ENCODE measurements at places on chromosomes 6 and 20.

- DNase-seq, result peak; percentile 71
These were observed at the start of gene PPT2 for GRCh38 chr6:32153564-32154513. TSS of gene PPT2 (plus strand) at chr6:32154141. CDS start at chr6:32154595, 454 bp downstream.

DNA sequence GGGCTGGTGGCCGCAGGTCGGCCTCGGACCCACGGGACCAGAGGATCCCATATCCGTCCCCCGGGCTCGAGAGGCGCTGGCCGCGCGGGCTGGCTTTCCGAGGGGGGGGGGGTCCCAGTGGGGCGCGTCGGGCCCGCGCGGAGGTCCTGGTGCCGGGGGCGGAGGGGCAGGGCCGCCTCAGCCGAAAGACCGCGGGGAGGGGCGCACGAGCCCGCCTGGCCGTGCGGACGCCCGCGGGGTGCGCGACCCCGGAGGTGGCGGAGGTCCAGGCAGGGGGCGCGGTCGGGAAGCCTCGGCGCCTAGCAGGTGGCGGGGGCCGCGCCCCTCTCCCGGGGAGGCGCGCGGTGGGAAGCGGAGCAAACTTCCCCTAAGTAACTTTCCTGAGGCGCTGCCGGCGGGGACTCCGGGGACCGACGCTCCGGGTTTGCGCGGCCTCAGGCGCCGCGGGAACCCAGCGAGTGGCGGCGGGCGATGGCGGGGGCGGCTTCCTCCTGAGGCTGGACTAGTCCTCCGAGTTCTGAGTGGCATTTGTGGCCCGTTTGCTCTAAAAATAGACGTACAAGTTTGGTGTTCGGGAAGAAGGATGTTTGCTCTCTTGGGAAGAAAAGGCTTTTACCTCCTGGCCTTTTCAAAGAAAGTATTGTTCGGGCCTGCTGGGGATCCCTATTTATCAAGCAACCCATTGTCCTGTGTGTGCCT lies 26.5 kb upstream of the BTBD3 start:
- DNase-seq, result no peak

- DNase-seq, result no peak
These were observed 1.0 kb downstream of the PXDC1 start for GRCh38 chr6:3750317-3751076.

GRCh38 chr6:41153451-41153850 lies 696 bp downstream of the TREML1 start:
- no peak for DNase-seq

DNA sequence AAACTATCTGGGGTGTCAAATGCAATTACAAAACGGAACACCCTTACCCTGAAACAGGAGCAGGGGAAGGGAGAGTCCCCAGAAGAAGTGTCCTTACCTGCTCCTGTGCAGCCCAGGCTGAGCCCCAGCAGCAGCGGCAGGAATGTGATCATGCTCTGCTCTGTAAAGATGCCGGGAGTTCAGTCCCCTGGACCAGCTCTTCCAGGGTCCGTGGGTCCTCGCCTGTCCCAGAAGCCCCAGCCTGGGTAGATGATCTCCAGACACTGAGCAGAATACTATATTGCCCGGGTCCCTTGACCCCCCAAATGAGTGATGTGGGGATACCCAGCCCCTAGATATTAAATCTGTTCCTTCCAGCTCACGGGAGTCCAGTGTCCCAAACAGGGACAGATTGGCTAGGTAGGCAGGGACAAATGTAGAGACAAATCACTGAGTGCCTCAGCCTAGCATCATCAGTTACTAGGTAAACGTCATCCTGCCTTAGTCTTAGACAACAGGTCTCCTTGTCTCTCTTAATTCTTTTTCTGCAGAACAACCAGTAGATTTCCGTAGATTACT lies at the start of gene HLA-DMB:
Gene HLA-DMB (minus strand): TSS at position 373 of the 558 bp plus-strand sequence. CDS start 221 bp downstream, at position 152.
- peak; percentile 76 for DNase-seq

GRCh38 chr20:51848346-51848745 lies 46.0 kb upstream of the SALL4 start:
- no peak for DNase-seq

DNA sequence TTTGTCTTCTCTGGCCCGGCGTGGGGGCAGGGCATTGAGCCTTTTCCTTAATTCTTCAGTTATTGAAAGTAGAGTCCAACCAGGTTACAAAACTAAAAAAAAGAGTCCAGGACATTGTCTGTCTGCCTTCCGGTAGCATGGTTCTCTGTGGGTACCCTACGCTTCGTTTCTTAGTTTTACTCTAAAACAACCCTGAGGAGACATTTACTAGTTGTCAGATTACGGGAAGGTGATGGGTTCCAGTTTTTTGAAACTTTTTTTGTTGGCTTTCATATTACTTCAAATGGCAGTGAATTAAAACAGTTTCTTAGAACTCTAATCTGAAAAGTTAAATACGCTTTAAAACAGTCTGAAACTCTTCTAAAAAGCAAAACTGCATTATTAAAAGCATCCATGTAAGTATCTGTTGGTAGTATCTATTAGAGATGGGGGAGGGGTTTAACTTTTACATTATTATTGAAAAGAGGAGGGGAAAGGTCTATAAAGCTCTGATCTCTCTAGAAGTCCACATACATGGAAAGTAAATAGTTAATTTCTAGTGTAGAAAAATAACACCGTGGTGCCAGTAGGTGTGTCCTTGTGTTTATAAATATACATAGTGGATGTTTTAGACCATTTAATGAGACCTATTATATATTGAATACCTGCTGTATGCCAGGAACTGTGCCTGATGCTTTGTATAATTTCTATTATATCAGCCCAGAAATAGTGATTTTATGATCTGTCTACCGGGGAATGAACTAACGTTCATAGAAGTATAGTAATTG lies 2.2 kb downstream of the BICRAL start:
- no peak for DNase-seq

DNA sequence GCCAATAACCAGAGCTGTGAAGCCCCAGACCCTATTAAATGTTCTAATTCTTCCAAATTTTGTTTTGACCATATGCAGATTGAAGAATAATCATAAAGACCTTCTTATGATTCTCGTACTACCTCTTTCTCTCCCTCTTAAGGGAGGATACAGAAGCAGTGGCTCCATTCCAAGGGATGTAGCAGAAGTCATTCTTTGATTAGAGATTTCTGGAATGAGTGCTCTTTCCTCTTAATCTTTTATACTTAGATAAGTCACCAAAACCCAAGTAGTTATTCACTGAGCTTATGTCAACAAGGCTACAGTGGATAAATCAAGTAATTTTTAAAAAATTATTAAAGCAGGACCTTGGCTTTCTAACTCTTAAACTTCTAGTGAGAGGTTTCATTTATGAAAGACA lies 266.0 kb upstream of the STXBP5 start:
- no peak for DNase-seq

GRCh38 chr6:134702279-134702678 lies 247.6 kb downstream of the ALDH8A1 start:
- DNase-seq, result no peak

DNA sequence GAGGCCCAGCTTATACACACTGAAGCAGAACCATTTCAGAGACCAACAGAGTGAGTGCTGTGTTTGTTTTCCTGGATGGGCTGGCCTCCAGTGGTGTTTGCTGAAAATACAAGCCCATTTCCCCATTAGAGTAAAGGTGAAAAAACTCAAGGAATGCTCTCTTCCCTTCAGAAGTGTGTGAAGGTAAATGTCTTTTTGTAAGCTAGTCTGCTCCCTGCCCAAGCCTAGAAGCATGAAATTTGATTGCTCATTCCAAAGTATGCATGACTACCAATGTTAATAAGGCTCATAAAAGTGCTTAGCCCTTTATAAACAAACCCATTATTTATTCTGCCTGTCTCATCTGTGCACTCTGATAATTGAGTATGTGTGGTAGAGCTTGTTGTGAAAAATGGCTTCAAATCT lies 59.1 kb downstream of the ADGRF1 start:
- DNase-seq, result peak; percentile 51

GRCh38 chr20:32670773-32671455 lies 2.8 kb downstream of the C20orf203 start:
- DNase-seq, result no peak

GRCh38 chr6:42199106-42199981 lies 4.6 kb upstream of the GUCA1B start:
- no peak for DNase-seq

GRCh38 chr6:159298840-159299239 lies 129.6 kb downstream of the FNDC1 start:
- no peak for DNase-seq

GRCh38 chr6:33856655-33857054 lies 52.9 kb upstream of the MLN start:
- no peak for DNase-seq

DNA sequence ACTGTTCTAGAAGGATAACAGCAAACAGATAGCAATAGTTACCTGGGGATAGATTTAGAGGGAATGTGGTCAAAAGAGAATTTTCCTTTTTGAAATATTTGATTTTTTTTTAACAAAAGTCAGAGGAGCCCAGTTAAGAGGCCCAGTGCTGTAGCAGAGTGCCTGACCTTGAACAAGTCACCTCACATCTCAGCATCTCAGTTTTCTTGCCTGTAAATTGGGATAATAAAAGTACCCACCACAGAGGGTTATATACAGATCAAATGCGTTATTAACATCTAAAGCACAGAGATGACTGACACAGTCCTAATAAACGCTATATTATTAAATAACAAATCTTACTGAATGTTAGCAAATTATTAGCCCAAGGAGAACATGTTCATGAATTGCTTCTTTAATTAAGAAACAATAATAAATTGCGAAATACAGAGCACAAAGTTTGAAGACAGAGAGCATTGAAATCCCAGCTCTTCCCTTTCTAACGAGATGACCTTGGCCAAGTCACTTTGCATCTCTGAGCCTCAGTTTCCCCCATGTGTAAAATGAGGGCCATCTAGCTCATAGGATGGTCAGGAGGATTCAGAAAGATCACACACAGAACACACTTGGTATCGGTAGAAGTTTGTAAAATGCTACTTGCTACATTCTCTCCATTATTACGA lies 35.5 kb downstream of the PTGIS start:
- no peak for DNase-seq

All from Panc1 (cell line).